ENCODE measurements at places on chromosomes 2 and 18. TPM values are rescaled to one million over a fixed set of nuclear protein-coding genes. Genes with fewer than 3 reads are reported as not detected.

DNA sequence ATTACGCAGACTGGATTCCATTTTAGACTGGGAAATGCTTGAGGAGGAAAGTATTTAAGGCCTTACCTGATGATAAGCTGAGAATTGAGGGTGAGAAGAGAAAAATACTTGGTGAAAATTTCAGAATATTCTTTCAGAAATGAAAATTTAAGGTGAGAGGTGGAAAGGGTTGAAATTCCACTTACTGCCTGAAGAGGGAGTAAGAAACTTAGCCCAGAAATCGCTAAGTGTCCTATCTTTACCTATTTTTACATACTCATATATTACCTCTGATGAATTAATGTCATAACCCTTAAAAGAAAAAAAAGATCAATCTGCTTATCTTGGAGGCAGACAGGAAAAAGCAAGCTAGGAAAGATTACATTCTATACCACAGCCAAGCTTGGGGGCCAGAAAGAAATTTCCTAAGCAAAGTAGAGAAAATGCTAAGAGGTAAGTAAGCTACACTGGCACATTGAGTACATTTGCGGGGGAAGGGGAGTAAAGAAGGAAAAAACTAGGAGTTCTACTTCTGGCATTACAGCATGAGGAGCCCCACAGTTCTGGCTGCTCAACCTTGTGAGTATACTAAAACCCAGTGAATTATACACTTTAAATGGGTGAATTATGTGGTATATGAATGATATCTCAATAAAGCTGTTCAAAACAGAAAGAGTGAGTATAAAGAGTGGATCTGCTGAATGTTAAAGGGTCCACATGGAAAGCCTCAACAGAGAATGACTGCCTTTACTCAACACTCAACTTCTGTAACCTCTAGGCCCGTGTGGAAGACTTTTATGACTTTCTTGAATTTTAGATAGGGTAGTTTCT, 33.8 kb downstream of the SMC6 start:
- peaks cover 82% of the 10 kb centered on the region for H3K36me3 ChIP-seq
- no peaks in the 10 kb centered on the region for H3K4me1 ChIP-seq
- H3K27ac ChIP-seq, result no peak overlapping the region

DNA sequence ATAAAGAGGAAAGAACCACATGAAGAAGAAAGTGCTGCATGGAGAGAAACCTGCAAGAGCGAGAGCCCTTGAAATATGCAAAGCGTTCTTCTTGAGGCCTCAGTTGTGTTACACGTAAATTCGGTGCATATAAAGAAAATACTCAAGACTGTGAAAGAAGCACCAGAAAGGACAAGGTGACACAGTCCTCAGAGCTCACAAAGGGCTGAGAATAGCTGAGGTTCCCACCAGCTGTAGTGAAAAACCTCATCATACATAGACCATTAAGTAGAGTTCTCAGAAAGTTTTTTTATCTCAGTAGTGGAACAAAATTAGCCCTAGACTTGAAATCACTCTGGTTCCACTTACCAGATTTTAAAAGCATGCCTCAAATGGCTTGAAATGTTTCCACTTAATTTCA, 980.7 kb upstream of the CRIM1 start:
- no peak overlapping the region for H3K27ac ChIP-seq
- no peak overlapping the region for H3K4me3 ChIP-seq
- no peaks in the 10 kb centered on the region for H3K4me1 ChIP-seq
- no peaks in the 10 kb centered on the region for H3K27me3 ChIP-seq
- no peaks in the 10 kb centered on the region for H3K36me3 ChIP-seq
- DNase-seq, result no peak

- H3K4me1 ChIP-seq, result no peaks in the 10 kb centered on the region
- no peaks in the 10 kb centered on the region for H3K27me3 ChIP-seq
- DNase-seq, result no peak
- no peak overlapping the region for H3K27ac ChIP-seq
These were observed 19.7 kb downstream of the EIF5B start for GRCh38 chr2:99356853-99357252.

DNA sequence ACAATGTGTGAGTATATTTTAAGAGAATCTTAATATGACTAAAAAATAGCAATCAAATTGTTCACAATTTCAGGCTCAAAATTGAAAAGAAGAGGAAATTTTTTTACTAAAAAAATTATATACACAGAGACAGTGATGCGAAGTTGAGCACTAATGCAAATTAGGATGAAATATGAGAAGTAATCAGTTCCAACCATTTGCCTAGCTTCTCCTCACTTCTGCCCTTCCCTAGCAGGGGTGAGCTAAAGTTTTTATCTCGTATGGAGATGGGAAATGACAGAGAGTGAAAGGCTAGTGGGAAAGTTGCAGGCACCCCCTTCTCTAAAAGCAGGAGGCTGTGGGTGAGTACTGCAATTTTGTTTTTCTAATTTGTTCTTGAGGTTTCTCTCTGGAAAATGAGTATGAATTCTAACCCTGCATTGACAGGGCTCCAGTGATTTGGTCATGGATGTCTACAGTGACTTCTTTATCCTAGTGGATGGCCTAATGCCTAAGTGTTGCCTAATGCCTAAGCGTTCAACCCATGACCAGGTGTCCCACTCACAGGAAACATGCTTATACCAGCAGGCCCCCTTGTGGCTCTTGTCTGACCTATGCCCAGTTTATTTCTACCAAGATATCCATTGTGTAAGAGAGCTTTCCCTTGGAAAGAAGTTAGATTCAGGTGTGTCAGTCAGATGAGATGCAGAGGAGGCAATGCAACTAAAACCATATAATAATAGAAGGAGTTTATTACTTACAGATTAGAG, 78.0 kb upstream of the HNMT start:
- DNase-seq, result peak; percentile 4
- H3K27me3 ChIP-seq, result peaks cover 4% of the 10 kb centered on the region
- no peak overlapping the region for H3K27ac ChIP-seq
- H3K36me3 ChIP-seq, result no peaks in the 10 kb centered on the region
- H3K4me1 ChIP-seq, result no peaks in the 10 kb centered on the region
- no peak overlapping the region for H3K4me3 ChIP-seq

GRCh38 chr2:175627405-175627804, 374.7 kb downstream of the LNPK start:
- H3K27ac ChIP-seq, result no peak overlapping the region
- no peak for DNase-seq

Gene DES
- not detected for total RNA-seq

DNA sequence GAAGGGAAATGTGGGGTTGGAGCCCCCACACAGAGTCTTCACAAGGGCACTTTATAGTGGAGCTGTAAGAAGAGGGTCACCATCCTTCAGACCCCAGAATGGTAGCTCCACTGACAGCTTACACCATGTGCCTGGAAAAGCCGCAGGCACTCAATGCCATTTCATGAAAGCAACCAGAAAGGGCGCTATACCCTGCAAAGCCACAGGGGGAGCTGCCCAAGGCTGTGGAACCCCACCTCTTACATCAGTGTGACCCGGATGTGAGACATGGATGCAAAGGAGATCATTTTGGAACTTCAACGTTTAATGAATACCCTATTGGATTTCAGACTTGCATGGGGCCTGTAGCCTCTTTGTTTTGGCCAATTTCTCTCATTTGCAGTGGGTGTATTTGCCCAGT, 694.7 kb downstream of the CBLN2 start:
- no peaks in the 10 kb centered on the region for H3K27me3 ChIP-seq
- no peak overlapping the region for H3K27ac ChIP-seq
- H3K36me3 ChIP-seq, result no peaks in the 10 kb centered on the region
- DNase-seq, result peak; percentile 2
- no peak overlapping the region for H3K4me3 ChIP-seq

Gene GPR45
- total RNA-seq, result not detected

GRCh38 chr2:65658881-65659280, 226.5 kb upstream of the SPRED2 start:
- no peaks in the 10 kb centered on the region for H3K36me3 ChIP-seq
- peaks cover 75% of the 10 kb centered on the region for H3K4me1 ChIP-seq
- DNase-seq, result no peak
- H3K4me3 ChIP-seq, result no peak overlapping the region
- H3K27ac ChIP-seq, result peak overlapping the region; percentile 34
- H3K27me3 ChIP-seq, result no peaks in the 10 kb centered on the region

DNA sequence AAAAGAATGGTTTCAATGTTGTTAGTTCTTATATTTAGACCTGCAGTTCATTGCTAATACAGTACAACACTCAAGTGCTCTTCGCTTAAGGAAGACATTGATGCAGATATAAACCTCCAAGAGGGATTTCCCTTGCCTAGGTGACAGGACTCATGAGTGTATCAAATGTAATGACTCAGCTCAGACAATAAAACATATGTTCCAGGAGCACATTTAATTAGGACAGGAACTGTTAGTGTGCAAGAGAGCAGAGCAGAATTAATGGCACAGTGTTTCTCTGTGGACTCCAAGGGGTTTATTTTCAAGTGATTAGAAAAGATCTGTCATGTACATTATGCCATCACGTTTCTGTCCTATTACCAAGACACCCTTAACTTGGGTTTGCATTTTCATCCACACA, 375.0 kb downstream of the LRRTM4 start:
- no peak for DNase-seq
- H3K4me3 ChIP-seq, result no peak overlapping the region
- no peaks in the 10 kb centered on the region for H3K4me1 ChIP-seq
- H3K36me3 ChIP-seq, result no peaks in the 10 kb centered on the region
- no peak overlapping the region for H3K27ac ChIP-seq

Gene REG1B
- total RNA-seq, result not detected

Gene CD8A
- total RNA-seq, result not detected

Gene DYSF
- 0.04 TPM for total RNA-seq

Gene EGR4
- total RNA-seq, result 1.9 TPM

Gene ANKRD29
- total RNA-seq, result 2.6 TPM

DNA sequence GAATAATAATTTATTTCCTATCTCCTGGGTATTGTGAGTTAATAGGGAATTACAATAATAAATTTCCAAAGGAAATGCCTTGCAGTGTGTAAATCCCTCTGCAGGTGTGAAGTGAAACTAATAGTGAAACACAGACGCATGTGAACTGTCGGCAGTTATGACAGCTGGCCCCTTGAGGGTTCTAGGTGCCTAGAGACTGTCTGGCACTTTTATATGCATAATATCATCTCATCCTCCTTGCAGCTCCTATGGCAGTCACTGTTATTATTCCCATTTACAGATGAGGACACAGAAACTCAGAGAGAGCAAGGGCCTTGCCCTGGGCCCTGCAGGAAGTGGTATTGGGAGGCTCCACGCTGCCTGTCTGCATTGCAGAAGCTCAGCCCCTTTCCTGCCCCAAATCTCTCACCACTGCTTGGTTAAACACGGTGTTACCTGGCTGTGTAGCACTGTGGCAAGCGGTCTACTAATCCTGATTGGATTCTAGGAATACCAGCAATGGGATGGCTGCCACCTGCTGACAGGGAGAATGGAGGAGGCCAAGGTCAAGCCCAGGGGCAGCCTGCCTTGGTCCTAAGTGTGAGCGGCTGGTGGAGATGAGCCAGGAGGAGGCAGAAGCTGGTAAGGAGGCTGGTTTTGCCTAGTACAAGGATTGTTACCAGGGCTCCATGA, 32.8 kb upstream of the ACKR3 start:
- H3K4me3 ChIP-seq, result no peak overlapping the region
- no peak overlapping the region for H3K27ac ChIP-seq
- no peaks in the 10 kb centered on the region for H3K36me3 ChIP-seq
- no peak for DNase-seq

GRCh38 chr2:8644605-8645175, 37.2 kb upstream of the ID2 start:
- H3K27ac ChIP-seq, result no peak overlapping the region
- no peaks in the 10 kb centered on the region for H3K36me3 ChIP-seq
- H3K4me3 ChIP-seq, result no peak overlapping the region
- no peak for DNase-seq
- no peaks in the 10 kb centered on the region for H3K27me3 ChIP-seq
- no peaks in the 10 kb centered on the region for H3K4me1 ChIP-seq

Gene NPHP1
- total RNA-seq, result 4.5 TPM

GRCh38 chr18:3664563-3665178, 214.7 kb downstream of the TGIF1 start:
- peak overlapping the region; percentile 88 for H3K27ac ChIP-seq
- peaks cover 42% of the 10 kb centered on the region for H3K4me1 ChIP-seq
- DNase-seq, result peak; percentile 64
- H3K36me3 ChIP-seq, result peaks cover 26% of the 10 kb centered on the region
- no peak overlapping the region for H3K4me3 ChIP-seq

DNA sequence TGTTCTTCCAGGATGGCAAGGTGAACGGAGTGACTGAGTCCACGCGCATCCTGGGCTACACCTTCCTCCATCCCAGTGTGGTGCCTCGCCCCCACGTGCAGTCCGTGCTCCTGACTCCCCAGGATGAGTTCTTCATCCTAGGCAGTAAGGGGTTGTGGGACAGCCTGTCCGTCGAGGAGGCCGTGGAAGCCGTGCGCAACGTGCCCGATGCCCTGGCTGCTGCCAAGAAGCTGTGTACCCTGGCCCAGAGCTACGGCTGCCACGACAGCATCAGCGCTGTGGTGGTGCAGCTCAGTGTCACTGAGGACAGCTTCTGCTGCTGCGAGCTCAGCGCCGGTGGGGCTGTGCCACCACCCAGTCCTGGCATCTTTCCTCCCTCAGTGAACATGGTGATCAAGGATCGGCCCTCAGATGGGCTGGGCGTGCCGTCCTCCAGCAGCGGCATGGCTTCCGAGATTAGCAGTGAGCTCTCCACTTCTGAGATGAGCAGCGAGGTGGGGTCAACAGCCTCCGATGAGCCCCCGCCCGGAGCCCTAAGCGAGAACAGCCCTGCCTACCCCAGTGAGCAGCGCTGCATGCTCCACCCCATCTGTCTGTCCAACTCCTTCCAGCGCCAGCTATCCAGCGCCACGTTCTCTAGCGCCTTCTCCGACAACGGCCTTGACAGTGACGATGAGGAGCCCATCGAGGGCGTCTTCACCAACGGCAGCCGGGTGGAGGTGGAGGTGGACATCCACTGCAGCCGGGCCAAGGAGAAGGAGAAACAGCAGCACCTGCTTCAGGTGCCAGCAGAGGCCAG, 263.1 kb downstream of the PHLPP1 start:
- no peak overlapping the region for H3K4me3 ChIP-seq
- H3K27ac ChIP-seq, result no peak overlapping the region
- no peaks in the 10 kb centered on the region for H3K4me1 ChIP-seq
- no peaks in the 10 kb centered on the region for H3K27me3 ChIP-seq
- no peaks in the 10 kb centered on the region for H3K36me3 ChIP-seq
- DNase-seq, result no peak

Gene CD8B2
- not detected for total RNA-seq

DNA sequence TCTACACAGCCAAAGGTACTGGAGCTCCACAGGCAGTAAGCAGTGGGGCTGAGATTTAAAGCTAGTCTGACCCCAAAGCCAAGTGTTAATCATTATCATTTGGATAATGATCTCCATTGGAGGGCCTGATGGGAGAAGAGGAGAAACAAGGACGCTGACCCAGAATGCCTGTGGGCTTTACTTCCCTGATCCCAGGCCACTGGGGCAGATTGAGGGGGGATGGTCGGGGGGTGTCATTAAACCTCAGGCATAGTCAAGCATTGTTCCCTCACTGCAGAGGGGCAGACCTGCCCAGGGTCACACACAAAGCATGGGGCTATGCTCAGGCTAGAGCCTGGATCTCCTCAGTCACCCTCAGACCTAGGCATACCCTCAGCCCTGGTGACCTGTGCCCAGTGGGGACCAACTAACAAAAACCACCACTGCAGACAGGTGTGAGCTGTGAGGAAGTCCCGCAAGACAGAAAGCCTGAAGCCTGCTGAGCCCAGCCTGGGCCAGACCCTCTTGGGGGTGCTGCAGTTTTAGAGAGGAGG, 53.4 kb downstream of the SDC1 start:
- H3K4me3 ChIP-seq, result no peak overlapping the region
- no peaks in the 10 kb centered on the region for H3K4me1 ChIP-seq
- no peak for DNase-seq
- no peaks in the 10 kb centered on the region for H3K27me3 ChIP-seq
